ENCODE measurements at places on chromosomes 7 and 10.

- no peak for DNase-seq
These were observed 226.9 kb upstream of the SHH start for GRCh38 chr7:156039194-156039593.

DNA sequence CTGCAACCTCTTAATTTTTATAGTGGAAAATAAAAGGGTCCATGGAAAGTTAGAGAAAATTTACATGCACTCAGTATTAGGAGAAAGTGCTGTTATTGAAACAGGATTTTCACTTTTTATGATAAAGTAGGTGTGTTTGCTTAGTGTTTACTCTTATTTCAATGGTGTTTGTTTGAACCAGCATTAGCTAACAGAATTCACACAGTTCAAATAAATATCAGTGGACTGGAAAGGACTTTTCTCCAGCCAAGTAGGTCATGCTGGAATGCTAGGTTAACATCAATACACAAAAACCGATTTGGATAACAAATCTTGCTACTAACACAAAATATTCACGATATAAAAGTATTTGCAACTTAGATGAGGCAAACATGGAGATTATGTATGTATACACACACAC is 49.4 kb upstream of the BET1 start:
- no peak for DNase-seq

- DNase-seq: no peak
These were observed 19.9 kb upstream of the SEC61G start for GRCh38 chr7:54778696-54779540.

DNA sequence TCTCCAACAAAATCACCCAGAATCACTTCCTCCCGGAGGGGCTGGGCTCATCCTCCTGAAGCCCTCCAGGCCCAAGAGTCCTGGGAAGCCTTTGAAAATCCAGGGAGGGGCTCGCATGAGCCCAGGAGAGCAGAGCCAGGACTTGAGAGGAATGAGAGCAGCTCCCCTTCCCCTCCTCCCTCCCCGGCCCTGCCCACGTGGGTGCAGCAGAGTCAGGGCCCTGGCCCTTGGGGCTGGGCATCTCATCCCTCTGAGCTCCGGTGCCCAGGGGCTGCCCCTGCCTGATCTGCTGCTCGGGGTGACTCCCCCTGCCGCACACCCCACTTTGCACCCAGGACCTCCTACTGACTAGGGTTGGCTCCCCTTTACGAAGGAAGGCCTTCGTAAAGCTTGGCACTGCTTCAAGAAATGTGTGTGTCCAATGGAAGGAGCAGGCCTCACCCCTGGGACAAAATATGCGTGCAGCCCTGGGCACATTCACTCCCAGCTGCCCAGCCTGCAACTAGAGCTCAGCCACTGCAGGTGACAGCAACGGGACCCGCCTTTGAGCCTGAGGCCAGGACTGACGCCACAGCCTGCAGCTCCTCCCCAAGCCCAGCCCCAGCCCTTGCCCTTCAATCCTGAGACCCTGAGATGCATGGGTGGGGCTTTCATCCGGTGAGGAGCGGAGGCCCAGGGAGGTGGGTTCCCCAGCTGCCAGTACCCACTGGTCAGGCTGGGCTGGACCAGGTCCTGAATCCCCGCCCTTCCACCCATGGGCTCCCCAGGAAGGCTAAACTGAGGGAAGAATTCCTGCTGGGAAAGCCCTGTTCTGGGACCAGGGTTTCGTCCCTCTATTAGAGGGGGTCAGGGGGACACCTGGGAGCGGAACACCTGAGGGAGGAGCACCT is 21.8 kb downstream of the PWWP2B start:
- DNase-seq: no peak

GRCh38 chr10:61897671-61898434 is 3.6 kb upstream of the ARID5B start:
- no peak for DNase-seq

DNA sequence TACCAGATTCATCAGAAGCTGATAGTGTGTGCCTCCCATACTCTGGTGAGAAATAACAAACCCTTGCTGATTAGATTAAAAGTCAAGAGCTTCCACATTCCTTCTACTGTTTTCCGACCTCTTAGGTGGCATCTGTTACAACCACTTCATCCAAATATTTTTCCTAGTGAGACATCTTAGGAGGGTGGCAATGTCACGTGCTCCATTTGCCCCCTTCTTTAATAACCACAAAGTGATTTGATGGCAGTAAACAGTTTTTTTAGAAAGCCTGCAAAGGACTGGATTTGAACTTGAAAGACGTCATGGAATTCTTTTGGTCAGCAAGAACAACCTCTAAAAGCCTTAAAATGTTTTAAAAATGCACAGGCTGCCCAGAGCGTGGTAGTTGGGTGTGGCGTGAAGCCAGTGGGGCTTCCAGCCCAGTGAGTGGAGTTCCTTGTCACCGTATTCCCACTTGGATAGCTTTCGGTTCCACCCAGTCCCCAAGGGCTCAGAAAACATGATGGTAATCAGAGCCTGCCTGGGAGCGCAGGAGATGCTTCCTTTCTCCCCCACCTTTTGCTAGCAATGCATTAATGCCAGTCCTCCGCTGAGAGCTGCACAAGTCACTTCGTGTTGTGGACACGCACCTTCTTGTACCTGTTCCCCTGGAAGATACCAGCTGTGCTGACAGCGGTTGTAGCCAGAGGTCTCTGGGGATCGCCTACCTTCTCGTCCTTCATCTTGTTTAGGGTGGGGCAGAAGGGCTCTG is 256.4 kb downstream of the KIAA1217 start:
- DNase-seq: no peak

GRCh38 chr10:105743343-105744056 is 1102.4 kb downstream of the SORCS3 start:
- no peak for DNase-seq

GRCh38 chr10:75233444-75234016 is 2.2 kb downstream of the COMTD1 start:
- peak; percentile 43 for DNase-seq

- DNase-seq: no peak
These were observed 374.0 kb upstream of the STEAP1 start for GRCh38 chr7:89780291-89780690.

DNA sequence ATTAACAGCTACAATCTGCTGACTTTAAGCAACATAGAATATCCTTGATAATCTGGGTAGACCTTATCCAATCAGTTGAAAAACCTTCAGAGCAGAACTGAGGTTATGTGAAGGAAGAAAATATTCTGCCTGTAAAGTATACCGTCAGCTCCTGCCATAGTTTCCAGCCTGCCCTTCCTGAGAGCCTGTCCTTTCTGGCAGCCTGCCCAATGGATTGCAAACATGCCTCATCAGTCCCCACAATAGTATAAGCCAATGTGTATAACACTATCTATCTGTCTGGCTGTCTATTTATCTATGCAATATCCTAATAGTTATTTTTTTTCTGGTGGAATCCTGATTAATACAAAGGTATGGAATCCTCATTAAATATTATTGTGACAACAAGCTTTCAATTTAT is 489.2 kb upstream of the KCND2 start:
- DNase-seq: no peak

DNA sequence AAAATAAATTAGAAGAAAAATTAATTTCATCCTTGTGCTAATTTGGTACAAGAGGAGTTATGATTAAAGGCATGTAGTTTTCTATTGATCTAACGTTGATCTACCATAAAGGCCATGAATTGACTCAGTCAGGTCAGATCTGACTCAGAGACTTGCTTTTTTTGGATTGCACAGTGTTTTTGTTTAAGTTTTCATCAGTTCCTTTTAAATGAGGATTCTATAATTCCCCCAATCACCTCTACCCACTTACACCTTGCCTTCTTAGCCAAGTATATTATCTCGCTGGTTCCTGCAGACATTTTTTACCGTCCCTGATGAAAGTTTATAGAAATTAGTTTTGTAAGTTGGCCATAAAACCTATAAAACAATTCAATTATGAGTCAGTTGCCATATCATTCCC is 132.4 kb upstream of the PALS2 start:
- no peak for DNase-seq

DNA sequence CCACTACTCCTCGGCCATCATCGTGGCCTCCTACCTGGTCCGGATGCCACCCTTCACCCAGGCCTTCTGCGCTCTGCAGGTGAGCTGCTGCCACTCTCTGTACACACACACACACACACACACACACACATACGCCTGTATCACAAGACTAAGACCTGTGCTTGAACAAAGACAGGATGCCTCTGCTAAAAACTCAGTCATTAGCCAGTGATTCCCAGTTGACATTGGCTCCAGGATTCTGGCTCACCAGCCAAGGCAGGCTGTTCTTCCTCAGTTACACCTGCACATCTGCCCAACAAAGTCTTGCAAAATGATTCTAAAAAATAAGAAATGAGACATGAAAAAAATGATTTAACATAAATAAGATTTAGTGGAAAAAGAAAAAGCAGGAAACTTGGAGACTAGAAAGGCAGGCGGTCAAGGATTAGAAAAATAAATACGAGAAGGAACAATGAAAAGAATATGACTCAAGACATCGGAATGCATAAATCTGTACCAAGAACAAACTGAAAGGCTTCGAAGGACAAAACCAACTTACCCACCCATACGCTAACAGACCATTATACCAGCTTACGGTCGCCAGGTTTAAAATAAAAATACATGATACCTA is 7.4 kb upstream of the LRRC18 start:
- no peak for DNase-seq

DNA sequence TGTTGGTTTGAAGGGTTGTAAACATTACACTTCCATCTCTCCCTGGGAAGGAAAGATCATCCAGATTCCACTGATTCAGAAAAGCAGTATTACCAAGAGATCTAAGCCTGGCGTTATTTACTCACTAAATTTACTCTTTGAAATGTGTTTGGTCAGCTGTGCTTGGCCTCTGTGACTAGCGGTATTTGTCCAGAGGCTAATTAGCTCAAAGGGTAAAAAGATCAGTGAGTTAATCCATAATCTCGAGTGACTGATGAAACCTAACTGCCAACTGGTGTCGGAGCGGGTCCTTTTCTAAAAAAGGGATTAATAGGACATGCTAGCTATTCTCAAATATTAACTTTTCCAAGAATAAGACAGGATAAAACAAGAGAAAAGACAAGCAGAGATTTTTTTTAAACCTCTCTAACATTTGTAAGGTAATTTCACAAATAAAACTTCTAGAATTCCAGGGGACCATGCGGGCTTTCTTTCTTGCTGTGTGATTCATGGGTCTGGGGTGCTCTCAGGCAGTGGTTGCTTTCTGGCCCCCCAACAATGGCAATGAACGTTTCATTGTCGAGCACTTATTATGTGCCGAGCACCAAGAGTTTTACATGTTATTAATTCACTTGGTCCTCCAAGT is 247.3 kb upstream of the AOAH start:
- no peak for DNase-seq

DNA sequence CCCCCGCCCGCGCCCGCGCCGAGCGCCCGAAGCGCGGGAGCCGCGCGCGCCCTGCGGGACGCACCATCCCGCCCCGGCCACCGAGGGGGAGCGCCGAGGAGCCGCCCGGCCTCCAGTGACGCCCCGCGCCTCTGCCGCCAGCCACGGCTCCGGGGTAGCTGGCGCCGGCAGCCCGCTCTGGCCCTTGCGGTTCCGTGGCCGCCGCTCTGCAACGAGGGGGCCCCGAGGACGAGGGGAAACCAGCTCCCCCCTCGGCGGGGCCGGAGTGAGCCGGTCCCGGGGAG is at the start of gene PAXIP1:
PAXIP1 (minus strand) TSS at position 33 of the 284 bp plus-strand sequence. CDS start 195 bp downstream, outside the sequence.
- DNase-seq: peak; percentile 92

GRCh38 chr7:142711746-142712616 is 37.3 kb upstream of the PRSS1 start:
- DNase-seq: no peak

GRCh38 chr7:117119192-117119924 is 166.1 kb downstream of the ST7 start:
- peak; percentile 72 for DNase-seq

DNA sequence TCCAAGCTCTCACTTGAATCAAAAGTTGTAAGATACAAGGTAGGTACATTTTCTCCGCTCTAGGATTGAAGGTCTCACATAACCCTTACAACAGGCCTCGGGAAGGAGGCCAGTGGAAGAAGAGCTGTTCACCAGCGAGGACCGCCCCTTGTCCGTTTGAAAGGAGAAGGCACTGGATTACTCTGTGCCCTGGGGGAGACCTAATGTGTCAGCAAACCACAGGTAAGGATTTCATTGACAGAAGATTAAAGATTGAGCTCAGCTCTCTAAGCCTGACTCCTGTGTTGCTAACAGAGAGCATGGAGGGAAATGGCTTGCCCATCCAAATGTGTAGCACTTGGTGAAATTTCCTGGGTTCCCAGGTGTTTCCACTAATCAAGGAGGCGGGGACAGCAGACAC is 81.2 kb downstream of the SLC16A9 start:
- no peak for DNase-seq

GRCh38 chr10:27138277-27138676 is 15.9 kb downstream of the YME1L1 start:
- DNase-seq: no peak

DNA sequence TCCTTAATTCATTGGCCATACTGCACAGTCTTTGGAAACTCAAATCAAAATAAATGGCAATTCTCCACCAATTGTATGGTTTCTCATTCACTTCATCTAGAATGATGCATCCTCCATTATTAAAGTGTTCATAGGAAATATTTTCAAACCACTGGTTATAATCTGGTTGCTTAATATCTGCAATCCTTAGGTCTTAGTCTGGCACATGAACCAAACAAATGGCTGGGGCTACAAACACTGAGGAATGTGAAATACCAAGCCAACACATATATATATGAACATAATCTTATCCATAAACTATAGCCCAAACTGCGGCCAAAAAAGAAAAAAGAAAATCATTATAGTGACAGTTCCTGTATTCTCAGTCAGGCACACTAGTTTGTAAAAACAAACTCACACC is 5.7 kb upstream of the MSS51 start:
- DNase-seq: no peak

DNA sequence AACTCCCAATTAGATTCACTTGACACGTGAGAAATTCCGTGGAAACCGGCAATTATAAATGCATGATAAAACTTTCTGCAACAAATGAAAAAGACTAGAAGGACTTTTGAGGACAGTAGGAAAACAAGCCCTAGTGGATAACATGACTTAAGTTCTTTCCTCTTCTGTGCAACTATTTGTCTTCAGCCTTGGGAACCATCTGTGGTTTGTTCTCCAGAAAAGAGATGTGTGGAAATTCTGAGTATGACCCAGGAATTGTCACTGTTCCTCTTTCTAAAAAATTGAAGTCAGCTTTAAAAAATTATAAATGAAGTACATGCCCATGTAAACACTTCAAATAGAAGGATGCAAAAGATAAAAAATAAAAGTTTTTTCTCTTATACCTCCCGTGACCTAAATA is 128.6 kb upstream of the SVIL start:
- DNase-seq: no peak

GRCh38 chr7:56447864-56448693 is 331.9 kb upstream of the NUPR2 start:
- no peak for DNase-seq

Data from activated naive CD8-positive, alpha-beta T cell treated with anti-CD3 and anti-CD28 coated beads, Interleukin-2, amount 10 ng/mL, durations not matched to agents 7 days and 5 days (primary cell).